Cortex of kidney (tissue), 1 donor: ENCODE measurements at places on chromosomes 3 and 15.

DNA sequence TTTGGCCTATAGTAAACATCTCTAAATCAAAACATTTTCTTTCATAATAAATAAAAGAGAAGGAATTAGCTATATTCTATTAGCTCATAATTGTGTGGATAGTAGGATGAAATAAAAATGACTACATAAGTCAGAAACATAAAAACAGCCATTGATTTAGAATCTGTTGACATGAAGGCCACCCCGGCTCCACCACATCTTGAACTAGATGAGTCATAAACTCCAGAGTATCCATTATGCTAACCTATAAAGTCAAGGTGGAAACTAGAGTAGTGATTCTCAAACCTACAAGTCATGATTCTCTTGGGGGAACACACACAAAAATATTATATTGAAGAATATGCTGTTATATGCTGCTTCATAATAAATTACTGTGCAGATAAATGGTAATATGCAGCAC, 831.0 kb downstream of the TUSC7 start:
- no peak for DNase-seq

- no peak for DNase-seq
Observed at GRCh38 chr3:129593595-129594339, 12.7 kb downstream of the PLXND1 start.

GRCh38 chr15:100934726-100935125, 15.6 kb downstream of the LRRK1 start:
- no peak for DNase-seq

DNA sequence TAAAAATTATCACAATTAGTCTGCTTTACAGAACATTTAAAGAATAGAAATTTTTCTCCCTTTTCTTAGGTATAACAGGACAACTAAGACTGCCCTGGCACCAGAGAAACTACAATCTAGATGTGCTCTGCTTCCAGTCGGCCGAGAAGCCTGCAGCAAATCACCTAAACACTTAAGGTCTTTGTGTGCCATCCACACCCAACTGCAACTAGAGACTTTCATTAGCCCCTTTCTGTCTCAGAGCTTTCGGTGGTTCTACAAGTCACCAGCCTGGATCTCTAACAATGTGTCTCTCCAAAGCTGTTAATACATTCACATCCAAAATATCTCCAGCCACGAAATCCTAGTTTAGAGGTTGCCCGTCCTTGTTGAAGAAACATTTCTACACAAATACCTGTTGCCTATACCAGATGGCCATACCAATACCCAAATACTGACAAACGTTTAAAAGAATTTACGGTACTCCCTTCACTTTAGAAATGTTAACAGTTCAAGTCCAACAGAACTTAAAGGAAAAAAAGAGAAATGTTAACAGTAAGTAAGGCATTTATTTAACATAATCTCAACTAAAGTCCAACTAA, 6.7 kb downstream of the PRC1 start:
- no peak for DNase-seq

- no peak for DNase-seq
Observed at GRCh38 chr3:180324791-180325190, 277.2 kb upstream of the TTC14 start.

DNA sequence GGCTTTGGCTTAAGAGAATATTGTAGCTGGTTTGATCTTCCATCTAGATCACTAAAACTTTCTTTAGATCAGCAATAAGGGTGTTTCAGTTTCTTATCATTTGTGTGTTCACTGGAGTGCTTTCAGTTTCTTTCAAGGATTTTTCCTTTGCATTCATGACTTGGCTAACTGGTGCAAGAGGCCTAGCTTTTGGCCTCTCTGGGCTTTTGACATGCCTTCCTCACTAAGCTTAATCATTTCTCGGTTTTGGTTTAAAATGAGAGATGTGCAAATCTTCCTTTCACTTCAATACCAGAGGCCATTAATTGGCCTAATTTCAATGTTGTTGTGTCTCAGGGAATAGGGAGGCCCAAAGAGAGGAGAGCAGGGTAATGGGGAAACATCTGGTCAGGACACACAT, 30.3 kb upstream of the CCNB2 start:
- DNase-seq = no peak

DNA sequence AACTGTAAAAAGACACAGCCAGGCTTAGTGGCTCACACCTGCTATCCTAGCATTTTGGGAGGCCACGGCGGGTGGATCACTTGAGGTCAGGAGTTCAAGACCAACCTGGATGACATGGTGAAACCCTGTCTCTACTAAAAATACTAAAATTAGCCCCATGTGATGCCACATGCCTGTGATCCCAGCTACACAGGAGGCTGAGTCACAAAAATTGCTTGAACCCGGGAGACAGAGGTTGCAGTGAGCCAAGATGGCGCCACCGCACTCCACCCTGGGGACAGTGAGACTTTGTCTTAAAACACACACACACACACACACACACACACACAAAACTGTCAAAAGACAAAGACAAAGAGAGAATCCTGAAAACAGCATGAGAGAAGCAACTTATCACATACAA, 18.0 kb downstream of the SPCS1 start:
- DNase-seq = no peak

DNA sequence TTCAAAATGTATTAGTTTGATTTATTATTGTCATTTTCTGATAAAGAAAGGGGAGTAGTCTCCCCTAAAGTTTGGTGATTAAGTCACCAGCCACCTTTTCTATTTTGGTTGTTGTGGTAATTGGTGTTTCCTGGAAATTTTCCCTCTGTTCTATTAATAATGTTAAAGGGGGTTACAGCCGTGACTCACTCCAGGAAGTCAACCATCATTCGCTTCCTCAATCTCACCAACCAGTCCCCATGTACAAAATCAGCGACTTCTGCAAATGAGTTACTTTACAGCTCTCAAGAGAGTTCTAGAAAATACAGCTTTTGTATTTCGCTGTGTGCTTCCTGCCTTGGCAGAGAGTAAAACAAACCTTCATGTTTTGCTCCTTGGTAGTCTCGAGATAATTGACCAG, 285.1 kb downstream of the LPP start:
- no peak for DNase-seq

GRCh38 chr15:52109559-52110451, 2.8 kb downstream of the BCL2L10 start:
- DNase-seq = no peak

- DNase-seq = no peak
Observed at GRCh38 chr3:183984749-183985729, 32.6 kb downstream of the ABCC5 start.

DNA sequence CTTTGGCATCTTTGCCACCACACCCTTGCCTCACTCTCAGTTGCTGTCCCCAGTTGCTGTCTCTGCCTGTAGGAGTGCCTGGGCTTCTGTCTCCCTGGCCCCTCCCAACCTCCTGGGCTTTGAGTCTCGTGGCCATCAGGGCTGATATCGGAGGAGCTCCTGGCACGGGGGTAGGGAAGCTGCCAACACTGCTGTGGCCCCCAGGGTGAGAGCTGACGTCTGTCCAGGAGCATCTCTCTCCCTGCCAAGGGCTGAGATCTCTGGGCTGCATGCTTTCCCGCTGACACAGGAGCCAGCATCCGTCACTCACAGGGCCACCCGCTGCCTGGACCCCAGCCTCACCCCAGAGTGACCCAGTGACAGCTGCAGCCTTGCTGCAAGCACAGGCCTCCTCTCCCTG, 47.4 kb downstream of the EXOG start:
- no peak for DNase-seq

DNA sequence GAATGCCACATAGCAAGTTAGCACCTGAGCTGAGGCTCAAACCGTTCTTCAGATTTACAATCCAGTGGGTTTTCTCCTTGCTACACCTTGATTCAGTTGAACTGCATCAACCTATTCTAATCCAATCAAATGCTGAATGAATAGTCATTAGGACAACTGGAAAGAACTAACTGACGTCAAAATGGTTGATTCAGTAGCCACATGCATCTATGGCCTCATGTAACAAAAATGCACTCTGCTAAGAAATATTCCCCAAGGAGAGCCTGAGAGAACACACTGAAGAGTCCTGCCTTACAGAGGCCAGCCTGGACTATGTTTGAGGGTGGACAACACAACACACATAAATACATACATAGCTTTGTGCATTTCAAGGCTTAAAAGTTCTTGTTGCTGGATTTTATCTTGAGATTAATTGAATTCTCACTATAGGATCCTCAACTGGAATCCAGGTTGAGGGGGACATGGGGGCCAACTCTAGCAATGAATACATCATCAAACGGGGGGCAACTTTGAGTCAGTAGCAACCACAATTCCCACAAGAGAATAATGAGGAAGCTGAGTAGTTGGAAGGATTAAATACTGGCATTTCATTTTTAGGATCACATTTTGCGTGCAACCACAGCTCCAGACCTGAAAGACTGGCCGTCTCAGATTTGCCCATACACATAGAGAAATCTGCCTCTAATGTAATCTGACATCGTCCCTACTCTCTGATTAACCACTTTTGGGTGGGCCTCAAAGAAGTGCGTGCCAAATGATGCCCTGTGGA, 280.2 kb upstream of the ICE2 start:
- no peak for DNase-seq

- DNase-seq = no peak
Observed at GRCh38 chr3:90015688-90016356, 908.4 kb downstream of the EPHA3 start.

DNA sequence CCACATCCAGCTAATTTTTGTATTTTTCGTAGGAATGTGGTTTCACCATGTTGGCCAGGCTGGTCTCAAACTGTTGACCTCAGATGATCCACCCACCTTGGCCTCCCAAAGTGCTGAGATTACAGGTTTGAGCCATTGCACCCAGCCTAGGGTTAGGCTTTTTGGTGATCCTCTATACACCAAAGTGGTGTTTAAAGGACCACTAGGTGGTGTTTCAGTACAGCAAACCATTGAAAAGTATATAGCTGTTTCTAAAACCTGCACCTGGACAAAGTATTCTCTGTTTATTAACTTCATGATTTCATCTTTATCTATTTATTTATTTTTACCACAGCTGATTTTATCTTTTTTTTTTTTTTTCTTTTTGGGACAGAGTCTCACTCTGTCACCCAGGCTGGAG, 68.4 kb downstream of the MINDY2 start:
- DNase-seq = no peak
